Substantia nigra (tissue), 51 donors: ENCODE measurements at places on chromosomes 7 and 10.

DNA sequence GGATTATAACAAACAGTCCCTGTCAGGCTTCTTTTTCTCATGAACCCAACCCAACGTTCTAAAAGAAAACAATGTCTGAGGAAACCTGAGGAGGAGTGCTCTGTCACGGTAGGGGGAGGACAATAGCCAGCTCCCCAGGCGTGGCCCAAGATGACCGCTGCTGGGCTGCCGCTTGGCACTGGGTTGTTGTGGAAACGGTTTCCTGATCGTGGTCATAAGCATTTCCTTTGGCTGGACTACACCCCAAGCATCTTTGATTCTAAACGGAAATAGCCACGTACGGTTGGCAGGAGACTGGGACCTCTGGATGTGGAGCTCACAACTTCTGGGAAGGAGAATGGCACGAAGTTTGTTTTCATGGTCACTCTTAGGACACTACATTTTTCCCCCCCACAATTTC, 30.4 kb upstream of the DMBT1 start:
- DNase-seq = no peak

DNA sequence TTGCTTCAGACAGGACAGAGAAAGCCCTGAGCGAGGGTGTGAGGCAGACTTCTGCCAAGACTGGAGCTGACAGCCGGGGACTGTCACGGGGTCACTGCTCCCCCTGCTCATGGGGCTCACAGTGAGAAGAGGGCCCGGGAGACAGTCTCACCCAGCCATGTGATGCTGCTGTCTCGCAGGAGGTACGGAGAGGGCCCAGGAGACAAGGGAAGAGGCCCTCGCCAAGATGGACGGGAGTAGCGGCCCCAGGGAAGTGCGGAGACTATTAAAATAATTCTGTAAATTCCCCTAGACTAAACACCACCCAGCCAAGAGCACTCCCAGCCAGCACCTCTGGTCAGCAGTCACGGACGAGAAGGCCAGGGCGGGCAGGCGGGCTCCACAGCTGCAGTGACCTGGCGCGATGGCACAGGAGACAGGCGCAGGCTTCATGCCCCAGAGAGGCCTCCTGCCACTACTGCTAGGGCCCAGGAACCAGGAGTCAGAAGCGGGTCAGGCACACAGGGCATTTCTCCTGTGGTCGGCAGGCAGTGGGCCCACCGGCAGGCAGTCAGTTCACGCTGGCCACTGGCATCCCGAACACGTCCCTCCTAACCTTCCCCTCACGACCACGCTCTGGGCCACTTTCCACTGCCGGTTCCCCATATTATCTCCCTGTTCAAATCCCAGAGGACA, 24.1 kb downstream of the WDR86 start:
- no peak for DNase-seq

DNA sequence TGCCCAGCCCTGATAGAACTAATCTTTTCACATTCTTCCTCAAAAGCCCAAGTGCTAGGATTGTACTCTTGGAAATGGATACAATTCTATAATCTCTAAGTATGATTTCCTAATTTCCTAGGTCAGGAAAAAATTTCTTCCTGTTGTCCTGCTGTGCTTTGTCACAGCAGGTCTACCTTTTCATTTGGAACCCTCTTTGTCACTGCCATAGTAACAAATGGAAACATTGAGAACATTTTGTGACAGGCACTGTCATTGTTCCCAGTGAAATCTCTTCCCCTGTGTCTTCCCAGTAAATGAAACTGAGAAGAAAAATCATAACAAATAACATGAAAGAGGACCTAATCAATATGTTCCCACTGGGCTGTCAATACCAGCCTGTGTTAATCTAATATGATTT, 150.9 kb upstream of the KAT6B start:
- DNase-seq = no peak

DNA sequence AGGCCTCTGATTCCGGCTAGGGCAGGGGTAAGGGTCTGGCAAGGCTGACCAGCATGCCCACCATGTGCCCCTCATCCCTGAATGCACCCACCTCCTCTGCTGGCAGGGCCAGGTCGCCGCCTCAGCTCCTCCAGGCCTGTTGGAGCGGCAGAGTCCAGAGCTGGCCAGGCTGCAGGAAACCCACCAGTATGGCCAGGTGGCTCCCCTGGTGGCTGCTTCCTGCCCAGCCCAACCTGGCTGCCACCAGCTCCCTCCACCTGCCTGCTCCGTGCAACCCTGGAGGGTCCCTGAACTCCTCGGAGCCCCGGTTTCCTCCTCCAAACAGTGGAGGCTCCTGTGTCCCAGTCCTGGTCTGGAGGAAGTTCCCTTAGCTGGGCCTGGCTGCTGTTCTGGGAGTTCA, 39.6 kb downstream of the MICALL2 start:
- no peak for DNase-seq

- no peak for DNase-seq
These were observed 32.7 kb downstream of the DPY19L1 start for GRCh38 chr7:35004531-35005095.

DNA sequence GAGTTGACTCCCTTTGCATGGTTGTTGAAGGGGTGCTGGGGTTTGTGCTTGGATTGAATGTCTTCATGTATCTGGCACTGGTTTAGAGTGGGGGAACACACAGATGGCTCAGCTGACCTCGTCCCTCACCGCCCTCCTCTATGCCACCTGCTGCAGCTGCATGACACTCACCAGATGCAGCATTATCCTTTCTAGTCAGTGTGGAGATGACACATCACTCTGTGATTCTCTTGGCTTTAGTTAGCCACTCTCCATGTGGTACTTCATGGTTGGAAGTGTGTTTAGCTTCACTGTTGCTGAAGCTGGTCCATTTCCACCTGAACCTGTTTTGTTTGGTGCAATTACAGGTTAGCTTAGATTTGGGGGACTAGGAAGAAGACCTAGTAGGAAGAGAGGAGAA, 56.3 kb upstream of the BMPER start:
- no peak for DNase-seq

DNA sequence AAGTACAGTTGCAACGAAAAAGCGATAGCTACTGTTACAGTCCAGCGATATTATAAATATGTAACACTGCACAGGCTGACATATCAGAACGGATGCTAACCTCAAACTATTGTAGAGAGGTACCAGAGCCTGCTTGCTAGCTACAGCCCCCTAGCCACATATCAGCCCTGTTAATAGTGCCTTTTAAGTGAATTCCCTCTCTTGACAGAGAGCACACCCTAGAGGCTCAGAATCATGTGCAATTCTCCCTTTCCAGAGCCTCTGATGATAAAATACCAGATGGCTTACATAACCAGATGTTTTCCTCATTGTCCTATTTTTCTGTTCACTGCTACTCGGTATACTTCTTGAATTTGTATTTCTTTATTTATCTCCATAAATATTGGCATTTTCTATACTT, 960.7 kb upstream of the CELF2 start:
- DNase-seq = no peak

GRCh38 chr10:109622566-109622965, 300.7 kb downstream of the XPNPEP1 start:
- no peak for DNase-seq

GRCh38 chr10:50387732-50388073, 136.4 kb upstream of the ASAH2 start:
- DNase-seq = no peak

GRCh38 chr7:2805213-2805944, 38.7 kb downstream of the GNA12 start:
- DNase-seq = no peak

- DNase-seq = no peak
These were observed 73.7 kb downstream of the INSIG1 start for GRCh38 chr7:155371331-155371883.

DNA sequence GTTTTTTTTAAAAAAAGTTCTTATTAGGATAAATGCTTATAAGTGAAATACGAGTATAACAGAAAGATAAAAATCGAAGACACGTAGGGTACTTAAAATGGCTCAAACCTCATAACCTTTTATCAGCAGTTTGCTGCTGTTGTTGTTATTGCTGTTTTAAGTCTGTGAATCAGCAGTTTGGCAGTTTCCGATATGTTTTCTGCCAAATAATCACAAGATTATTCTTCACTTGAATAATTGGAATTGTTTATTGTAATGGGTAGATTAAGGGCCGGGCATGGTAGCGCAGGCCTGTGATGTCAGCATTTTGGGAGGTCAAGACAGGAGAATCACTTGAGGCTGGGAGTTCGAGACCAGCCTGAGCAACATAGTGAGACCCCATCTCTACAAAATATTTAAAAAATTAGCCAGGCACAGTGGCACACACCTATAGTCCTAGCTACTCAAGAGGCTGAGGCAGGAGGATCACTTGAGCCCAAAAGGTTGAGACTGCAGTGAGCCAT, 177.6 kb downstream of the VTI1A start:
- no peak for DNase-seq
